ENCODE measurements at places on chromosomes 7 and 10.

GRCh38 chr10:109866168-109866994 is 56.9 kb downstream of the XPNPEP1 start:
- no peak for DNase-seq

- no peak for DNase-seq
Observed at GRCh38 chr7:112510001-112510742, 29.4 kb downstream of the LSMEM1 start.

DNA sequence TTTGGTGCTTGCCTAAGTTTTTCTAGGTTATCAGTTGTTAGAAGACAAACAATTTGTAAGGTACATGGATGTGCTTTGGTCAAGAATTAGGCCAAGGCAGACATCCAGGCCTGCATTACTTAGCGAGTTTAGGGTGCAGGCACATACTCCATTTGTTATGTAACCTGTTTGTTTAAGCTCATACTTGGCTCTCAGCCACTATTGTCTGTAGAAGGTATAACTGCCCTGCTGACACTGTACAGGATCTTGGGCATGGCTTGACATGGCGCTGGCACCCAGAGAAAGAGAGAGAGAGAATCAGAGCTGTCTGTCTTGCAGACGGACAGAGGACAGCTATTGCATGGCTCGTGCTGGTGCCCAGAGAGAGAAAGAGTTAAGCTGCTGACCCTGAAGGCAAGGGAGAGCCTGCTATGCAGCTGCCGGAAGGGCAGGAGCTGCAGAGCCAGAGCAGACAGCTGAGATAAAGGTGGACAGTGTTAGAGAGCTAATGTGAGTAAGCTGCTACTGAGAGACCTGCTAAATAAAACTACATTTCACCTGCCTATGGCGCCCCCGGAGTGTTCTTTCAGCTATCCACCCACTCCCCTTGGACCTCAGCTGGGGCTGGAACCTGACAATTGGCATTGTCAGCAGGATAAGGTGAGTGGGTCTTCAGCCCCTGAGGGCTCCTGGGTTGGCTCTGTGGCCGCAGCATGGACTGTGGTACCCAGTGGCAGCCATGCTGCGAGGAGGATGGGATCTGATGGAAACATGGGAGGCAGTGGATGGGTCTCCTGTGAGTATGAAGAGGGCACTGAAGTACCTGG is 120.9 kb upstream of the TMEM106B start:
- no peak for DNase-seq

DNA sequence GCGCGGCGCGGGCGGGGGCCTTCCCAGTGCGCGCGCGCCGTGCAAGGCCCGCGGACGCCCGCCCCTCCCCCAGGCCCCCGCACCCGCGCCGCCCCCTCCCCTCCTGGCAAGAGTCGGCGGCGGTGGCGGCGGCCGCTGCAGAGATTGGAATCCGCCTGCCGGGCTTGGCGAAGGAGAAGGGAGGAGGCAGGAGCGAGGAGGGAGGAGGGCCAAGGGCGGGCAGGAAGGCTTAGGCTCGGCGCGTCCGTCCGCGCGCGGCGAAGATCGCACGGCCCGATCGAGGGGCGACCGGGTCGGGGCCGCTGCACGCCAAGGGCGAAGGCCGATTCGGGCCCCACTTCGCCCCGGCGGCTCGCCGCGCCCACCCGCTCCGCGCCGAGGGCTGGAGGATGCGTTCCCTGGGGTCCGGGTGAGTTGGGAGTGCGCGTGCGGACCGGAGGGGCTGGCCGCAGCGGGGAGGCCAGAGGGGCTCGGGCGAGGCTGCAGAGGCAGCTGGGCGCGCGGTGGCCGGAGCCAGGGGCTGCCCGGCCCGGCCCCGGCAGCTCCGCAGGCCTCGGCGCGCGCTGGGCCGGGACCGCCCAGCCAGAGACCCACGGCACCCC is at the start of gene BMPR1A:
Gene BMPR1A (plus strand): TSS at position 109 of the 602 bp plus-strand sequence. CDS start 119,400 bp downstream, outside the sequence.
- DNase-seq: no peak

GRCh38 chr10:122191936-122192541 is 79.1 kb upstream of the BTBD16 start:
- no peak for DNase-seq

Data from activated CD8-positive, alpha-beta T cell treated with anti-CD3 and anti-CD28 coated beads, Interleukin-2, amount 10 ng/mL, durations not matched to agents 7 days and 5 days (primary cell).